ENCODE measurements at places on chromosomes 5 and 9. TPM values are rescaled to one million over a fixed set of nuclear protein-coding genes. Genes with fewer than 3 reads are reported as not detected.

GRCh38 chr9:72524820-72525540 is 3.6 kb downstream of the TMC1 start:
- H3K27me3 ChIP-seq = no peaks in the 10 kb centered on the region
- peaks cover 13% of the 10 kb centered on the region for H3K4me1 ChIP-seq
- DNase-seq = no peak

Gene GPR150
- total RNA-seq = 0.34 TPM

GRCh38 chr5:67414712-67415111 is 218.1 kb upstream of the CD180 start:
- no peaks in the 10 kb centered on the region for H3K27me3 ChIP-seq
- no peak for DNase-seq
- no peak overlapping the region for H3K27ac ChIP-seq
- no peak overlapping the region for H3K4me3 ChIP-seq
- no peaks in the 10 kb centered on the region for H3K36me3 ChIP-seq

DNA sequence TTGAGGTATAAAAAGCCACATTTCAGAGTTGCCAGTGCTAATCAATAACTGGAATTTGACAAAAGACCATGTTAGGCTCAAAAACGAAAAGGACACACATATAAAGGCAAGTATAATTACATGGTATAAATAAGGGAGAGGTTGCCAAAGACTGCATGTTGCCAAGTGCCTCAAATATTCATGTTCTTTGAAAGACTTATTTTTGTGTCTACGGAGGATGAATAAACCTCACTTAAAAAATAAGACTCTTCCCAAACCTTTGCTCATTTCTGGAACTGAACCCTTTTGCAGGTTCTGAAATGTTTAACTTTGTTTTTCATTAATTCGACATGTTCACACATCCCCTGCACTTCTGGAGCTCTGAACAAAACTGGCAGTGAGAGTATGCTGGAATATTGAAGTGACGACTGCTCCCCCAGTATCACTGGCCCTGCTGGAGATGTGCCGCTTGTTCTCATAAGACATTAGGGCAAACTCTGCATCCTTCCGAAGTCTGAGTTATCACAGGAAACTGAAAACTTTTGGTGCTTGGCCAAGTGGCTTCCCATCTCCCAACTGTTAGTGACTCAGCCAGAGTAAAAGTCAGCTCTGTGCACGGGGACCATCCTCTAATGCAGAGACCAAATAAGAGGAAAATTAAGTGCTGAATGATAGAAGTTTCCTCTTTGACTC is 336.8 kb downstream of the GLIS3 start:
- no peak overlapping the region for H3K27ac ChIP-seq
- no peak overlapping the region for H3K4me3 ChIP-seq
- no peaks in the 10 kb centered on the region for H3K36me3 ChIP-seq
- peaks cover 4% of the 10 kb centered on the region for H3K4me1 ChIP-seq
- DNase-seq = peak; percentile 93

DNA sequence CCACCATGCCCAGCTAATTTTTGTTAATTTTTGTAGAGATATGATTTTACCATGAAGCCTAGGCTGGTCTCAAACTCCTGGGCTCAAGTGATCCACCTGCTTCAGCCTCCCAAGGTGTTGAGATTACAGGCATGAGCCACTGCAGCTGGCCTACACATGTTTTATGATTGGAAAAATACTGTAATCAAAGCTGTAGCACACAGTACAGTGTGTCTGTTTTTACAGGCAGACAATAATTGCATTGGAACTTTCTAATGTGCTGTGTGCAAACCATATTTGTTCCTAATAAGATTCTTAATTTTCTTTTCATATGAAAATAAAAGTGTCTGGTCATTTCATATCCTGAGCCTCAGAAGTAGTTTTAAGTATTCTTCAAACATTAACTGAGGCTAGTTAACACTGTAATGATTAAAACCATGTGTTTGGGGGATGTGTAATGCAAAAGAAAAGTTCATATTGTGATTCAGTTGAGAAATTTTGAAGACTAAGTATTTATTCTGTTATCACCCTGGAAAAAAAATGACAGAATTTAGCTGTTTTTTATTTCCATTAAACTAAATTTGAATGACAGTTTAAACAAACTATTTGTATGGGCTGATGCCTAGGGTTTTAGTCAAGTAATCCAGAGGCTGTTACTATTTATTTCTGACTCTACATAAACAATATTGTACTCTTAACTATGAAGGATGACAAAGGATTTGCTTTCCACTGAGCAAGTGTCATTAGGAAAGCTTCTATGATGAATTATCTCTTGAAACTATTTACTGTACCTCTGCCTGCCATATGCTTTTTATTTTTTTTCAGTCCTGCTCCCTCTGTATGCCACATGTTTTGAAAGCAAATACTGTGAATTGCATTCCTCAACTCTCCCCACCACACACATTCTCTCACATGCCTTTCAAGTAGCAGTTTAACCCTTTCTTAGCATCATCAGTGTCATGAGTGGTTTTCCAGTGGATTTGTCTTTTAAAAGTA is 111.5 kb downstream of the MTREX start:
- H3K36me3 ChIP-seq = peaks cover 8% of the 10 kb centered on the region
- no peaks in the 10 kb centered on the region for H3K27me3 ChIP-seq
- H3K4me1 ChIP-seq = peaks cover 12% of the 10 kb centered on the region
- H3K4me3 ChIP-seq = no peak overlapping the region

GRCh38 chr9:121958530-121958929 is 134.6 kb downstream of the TTLL11 start:
- H3K4me3 ChIP-seq = no peak overlapping the region
- no peak for DNase-seq
- no peak overlapping the region for H3K27ac ChIP-seq
- H3K27me3 ChIP-seq = no peaks in the 10 kb centered on the region
- no peaks in the 10 kb centered on the region for H3K36me3 ChIP-seq
- H3K4me1 ChIP-seq = peaks cover 3% of the 10 kb centered on the region

Gene MEIKIN
- not detected for total RNA-seq

GRCh38 chr5:149667829-149668330 is 62.2 kb upstream of the PPARGC1B start:
- H3K4me1 ChIP-seq = peaks cover 4% of the 10 kb centered on the region
- no peaks in the 10 kb centered on the region for H3K36me3 ChIP-seq
- no peak for DNase-seq

- DNase-seq = no peak
- H3K36me3 ChIP-seq = peaks cover 36% of the 10 kb centered on the region
- no peak overlapping the region for H3K4me3 ChIP-seq
- H3K27me3 ChIP-seq = no peaks in the 10 kb centered on the region
- H3K4me1 ChIP-seq = peaks cover 11% of the 10 kb centered on the region
Measured at GRCh38 chr5:67166460-67167285, 29.9 kb downstream of the CD180 start.

DNA sequence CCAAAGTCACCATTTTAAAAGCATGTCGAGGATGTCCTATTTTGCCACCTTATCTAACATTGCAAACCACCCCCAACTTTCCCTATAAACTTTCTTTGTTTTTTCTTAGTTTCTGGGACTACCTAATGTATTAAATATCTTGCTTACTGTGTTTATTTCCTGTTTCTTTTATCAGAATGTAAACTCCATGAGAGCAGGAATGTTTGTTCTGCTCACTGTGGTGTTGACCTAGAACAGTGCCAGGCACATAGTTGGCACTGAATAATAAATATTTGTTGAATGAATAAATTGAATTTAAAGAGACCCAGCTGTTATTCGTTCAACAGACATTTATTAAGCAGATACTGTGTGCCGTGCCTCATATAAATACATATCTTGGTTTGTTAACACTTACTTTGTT is 35.2 kb downstream of the MACIR start:
- H3K27ac ChIP-seq = no peak overlapping the region
- no peaks in the 10 kb centered on the region for H3K27me3 ChIP-seq
- peaks cover 3% of the 10 kb centered on the region for H3K4me1 ChIP-seq
- no peaks in the 10 kb centered on the region for H3K36me3 ChIP-seq
- no peak overlapping the region for H3K4me3 ChIP-seq

DNA sequence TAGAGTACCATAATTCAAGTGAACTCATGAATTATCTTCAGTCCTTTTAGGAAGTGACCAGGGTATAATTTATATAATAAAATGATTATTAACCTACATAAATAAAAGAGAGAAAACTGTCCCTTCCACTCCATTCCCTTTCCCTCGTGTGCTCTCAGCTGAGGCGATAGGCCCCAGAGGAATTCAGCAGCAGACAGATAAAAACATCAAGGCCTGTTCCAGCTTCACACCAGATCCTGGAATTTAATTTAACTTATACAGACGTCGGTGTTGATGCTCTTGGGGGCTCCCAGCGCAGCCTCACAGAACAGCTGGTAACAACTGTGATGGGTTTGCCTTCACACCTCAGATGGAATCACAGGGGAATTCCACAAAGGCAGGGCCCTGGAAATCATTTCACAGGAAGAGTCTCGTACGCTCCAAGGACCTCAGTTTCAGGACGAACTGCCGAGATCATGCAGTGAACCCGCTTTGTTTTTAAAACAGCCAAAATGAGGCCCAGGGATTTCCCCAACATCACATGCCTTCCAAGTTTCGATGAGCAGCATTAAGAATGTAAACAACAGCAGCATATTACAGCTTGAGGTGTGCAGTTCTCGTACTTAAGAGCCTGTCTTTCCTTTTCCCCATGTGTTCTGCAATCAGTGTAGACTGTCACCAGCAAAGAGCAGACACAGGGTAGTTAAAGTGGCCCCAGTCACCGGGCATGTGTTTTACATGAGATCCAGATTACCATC is 73.6 kb upstream of the ALDH1B1 start:
- H3K4me1 ChIP-seq = peaks cover 8% of the 10 kb centered on the region
- no peak overlapping the region for H3K27ac ChIP-seq
- no peak overlapping the region for H3K4me3 ChIP-seq
- peak; percentile 76 for DNase-seq

All from lung (tissue), 17 donors.